ENCODE measurements at places on chromosomes 5 and 9. TPM values are rescaled to one million over a fixed set of nuclear protein-coding genes. Genes with fewer than 3 reads are reported as not detected.
A peak's percentile ranks its signal among the peaks of the same experiment; 100 is the strongest.

The RGS7BP gene
- total RNA-seq: not detected

The ACOT12 gene
- not detected for total RNA-seq

- DNase-seq: peak; percentile 39
Observed at GRCh38 chr5:143016777-143017516, 246.8 kb downstream of the ARHGAP26 start.

GRCh38 chr5:107268241-107268640 is 402.5 kb downstream of the EFNA5 start:
- DNase-seq: no peak

GRCh38 chr5:1763960-1764605 is 35.6 kb downstream of the MRPL36 start:
- DNase-seq: no peak

DNA sequence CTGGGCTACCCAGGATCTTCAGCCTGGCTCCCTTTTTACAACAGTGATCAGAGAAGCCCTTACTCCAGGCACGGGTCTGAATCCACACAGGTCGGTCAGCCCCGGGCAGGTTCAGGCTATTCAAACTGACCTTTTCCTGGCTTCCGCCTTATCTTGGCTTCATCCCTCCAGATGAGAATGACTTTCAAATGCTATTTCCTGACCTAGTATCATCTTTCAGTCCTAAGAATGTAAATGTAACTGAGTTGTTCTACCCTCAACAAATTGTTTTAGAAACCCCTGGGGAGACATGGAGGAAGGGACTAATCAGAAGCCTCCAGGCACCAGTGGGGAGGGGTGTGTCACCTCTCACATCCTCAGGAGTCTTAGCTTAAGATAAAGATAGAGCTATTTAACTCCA is 213.2 kb downstream of the EPB41L4A start:
- no peak for DNase-seq

DNA sequence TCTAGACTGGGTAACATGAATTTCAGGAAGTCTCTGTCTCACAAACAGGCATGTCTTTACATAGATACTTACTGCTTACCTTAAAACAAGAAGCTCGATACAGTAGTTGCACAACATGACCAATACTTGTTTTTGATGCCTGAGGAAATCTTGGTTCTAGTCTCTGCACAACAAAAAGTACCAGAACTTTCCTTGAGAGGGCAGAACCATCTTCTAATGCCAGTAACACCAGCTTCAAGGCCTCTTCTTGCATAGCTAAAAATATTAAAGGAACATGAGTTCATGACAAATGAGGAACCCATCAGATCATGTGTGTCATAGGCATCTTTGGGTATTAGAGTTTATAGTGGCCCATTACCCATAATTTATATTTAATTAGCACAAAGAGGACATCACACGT is 22.0 kb downstream of the RC3H2 start:
- no peak for DNase-seq

GRCh38 chr5:82799361-82800077 is 277.7 kb downstream of the TMEM167A start:
- no peak for DNase-seq

Measured in HFFc6 (cell line).